SJSA1 (cell line): ENCODE measurements at places on chromosomes 6 and 20.

- no peak for DNase-seq
Measured at GRCh38 chr6:44590471-44590870, 203.0 kb downstream of the CDC5L start.

- DNase-seq = no peak
Measured at GRCh38 chr6:2127484-2127911, 117.9 kb downstream of the GMDS start.

GRCh38 chr6:1526398-1527072 is 83.2 kb upstream of the FOXC1 start:
- DNase-seq = no peak

- DNase-seq = no peak
Measured at GRCh38 chr6:75280131-75280855, 4.3 kb downstream of the TMEM30A start.

DNA sequence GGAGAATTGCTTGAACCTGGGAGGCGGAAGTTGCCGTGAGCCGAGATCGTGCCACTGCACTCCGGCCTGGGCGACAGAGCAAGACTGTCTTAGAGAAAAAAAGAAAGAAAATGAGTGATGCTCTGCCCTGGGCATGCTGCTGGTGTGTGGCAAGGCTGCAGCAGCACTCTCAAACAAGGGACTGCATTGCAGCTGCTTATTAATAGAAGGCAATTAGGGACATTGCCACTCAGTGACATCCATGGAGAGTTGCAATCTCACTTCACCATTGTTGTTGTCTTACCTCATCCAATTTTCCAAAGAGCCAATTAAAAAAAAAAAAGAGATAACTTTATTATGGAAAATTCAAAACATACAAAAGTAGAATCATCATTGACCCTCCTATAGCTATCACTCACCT is 131.1 kb downstream of the LRRC1 start:
- DNase-seq = no peak
